ENCODE measurements at places on chromosomes 16 and 17.
A peak's percentile ranks its signal among the peaks of the same experiment; 100 is the strongest.

DNA sequence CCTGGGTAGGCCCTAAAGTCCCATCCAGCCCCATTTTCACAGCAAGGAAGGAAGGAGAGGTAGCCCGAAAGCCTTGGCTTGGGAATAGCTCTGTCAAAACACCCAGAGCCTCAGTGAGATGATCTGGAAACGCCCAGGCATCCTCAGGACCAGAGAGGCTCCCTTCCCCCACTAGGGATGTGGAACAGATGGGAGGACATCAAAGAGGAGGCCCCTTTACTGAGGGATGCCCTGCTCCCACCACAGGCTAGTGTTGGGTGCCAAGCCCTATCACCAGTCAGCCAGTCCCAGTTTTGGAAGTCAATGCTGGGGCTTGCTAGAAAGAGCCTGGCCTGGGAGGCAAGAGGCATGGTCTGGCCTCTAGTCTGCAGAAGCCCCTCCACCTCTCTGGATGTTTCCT is 4.7 kb downstream of the TPPP3 start:
- DNase-seq, result no peak

DNA sequence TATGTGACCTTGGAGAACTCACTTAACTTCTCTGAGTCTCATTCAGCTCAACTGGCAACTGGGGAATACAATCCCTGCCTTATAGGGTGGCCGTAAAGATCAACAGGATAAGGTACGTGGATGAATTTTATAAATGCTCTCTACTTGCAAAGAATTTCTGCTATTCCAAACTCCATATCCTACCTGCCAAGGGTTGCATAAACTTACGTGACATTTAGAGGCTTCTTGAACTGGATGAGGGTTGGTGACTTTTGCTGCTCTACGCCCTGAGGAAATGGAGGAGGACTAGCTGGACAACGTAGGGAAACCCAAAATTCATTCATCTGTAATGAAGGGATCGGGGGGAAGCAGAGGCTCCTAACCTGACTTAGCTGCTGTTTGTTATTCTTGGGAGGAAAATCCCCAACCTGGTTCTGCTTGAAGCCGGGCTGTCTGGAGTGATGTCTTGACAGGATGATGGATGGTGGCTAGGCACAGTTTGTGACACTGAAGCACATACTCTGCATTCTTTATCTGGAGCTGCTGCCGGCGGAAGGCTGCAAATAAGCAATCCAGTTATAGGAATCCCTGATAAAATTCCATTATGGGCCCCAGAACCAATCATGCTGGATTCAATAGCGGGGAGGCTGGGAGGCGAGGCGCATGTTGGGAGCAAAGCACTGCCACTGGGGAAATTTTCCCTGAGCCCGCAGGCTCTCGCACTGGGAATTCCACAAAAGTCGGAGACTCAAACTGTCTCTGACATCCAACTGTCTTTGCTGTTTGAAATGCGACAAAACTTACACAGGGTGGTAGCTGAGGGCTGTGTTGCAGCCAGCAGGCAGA is 94.7 kb upstream of the SDK2 start:
- no peak for DNase-seq

- DNase-seq, result no peak
Measured at GRCh38 chr17:14091367-14091766, 22.1 kb downstream of the COX10 start.

- no peak for DNase-seq
Measured at GRCh38 chr17:78947235-78948149, 22.3 kb upstream of the TIMP2 start.

DNA sequence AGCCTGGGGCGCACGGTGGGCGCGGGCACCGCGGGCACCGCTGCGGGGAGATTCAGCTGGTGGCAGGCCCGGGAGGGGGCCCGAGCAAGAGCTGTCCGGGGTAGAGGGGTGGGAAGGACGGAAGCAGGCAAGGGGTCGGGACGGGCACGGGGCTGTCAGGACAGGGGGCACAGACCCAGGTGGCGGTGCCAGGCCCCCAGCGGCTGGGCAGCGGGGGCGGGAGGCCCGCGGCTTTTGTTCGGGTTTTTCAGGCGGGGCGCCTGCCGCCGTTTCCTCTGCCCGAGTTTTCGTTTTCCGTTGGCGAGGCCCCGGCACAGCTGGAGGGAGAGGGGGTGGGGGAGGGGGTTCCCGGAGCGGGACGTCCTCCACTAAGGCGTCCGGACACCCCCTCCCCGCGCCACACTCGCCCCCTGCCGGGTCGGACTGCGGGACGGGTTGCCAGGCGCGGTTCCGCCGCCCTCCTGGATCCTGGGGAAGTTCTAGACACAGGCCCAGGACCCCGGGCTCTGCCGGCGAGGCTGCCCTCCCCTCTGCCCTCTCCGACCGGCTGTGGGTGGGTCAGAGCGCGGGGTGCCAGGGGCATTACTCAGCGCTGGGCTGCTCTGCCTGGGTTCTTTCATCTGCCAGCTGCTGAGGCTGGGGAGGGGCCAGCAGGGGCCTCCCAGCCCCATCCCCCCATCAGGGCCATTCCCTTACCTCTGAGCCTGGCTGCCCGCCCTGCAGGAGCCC is 543 bp downstream of the ARHGAP23 start:
- DNase-seq, result no peak

DNA sequence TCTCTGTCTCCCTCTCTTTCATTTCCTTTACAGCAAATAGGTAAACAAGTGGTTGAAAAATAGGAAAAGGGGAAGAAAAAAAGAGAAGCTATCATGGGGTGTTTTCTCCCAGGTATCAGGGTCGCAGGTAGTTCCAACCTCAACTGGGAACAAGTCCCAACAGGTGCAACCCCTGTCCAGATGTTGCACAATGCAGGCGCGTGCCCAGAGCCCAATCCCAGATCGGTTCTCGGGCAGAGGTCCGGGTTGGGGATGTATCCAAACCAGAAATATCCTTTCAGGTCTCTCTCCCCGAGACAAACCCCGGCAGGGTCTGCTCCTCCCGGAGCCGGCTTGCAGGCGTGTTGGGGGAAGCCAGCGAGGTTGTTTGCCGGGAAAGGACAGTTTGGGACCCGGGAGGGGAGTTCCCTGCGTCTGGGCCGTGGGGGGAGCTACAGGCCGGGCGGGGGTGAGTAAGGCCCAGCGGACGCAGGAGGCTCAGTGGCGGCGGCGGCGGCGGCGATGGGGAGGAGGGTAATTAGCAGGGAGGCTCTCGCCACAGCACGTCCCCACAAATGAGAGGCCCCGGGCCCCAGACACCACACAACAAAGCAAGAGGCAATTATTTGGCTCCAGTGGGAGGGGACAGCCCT is 21.2 kb upstream of the SP6 start:
- peak; percentile 76 for DNase-seq

DNA sequence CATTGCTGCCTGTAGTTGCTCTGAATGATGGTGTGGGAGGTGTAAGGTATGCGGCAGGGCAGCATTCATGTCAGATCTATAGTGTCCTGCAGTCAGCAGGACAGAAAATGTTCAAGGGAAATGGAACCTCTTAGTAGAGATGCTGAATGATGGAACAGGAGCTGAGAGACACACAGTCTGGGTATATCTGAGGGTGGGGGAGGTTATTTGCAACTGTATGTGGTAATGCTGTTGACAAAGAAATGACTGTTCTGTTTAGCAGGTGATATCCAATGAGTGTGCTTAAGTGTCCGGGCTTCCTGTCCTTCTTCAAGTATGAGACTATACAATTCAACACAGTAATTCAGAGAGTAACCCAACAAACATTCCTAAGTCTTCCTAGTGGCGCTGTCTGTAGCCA is 46.6 kb downstream of the STH start:
- no peak for DNase-seq

DNA sequence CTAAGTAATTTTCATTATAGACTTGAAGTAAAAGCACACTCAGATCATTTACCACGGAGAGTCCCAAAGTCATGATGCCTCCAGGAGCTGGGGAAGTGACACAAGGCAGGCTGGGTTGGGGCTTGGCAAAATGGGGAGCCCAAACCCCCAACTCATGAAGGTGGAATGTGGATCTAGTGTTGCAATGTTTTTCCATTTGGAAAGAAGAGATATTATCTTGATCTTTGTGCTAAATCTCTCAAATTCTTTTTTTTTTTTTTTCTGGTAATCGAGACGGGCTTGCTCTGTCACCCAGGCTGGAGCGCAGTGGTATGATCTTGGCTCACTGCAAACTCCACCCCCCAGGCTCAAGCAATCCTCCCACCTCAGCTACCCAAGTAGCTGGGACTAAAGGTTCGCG is 7.5 kb upstream of the KCNG4 start:
- DNase-seq, result no peak

- DNase-seq, result no peak
Measured at GRCh38 chr17:56614522-56614921, 21.0 kb downstream of the NOG start.
